Epithelial cell of umbilical artery (primary cell): ENCODE measurements at places on chromosomes 13 and 19. TPM values are rescaled to one million over a fixed set of nuclear protein-coding genes. Genes with fewer than 3 reads are reported as not detected.

Gene RUBCNL
- total RNA-seq = under 0.01 TPM in 1 of 2 replicates, not detected in the other

Gene TUBA3C
- total RNA-seq = not detected in 2 replicates

Gene CGB3
- not detected in 2 replicates for total RNA-seq

Gene LRCH1
- 8.2 and 8.4 TPM in 2 replicates for total RNA-seq

Gene VASP
- 135 and 170 TPM in 2 replicates for total RNA-seq

Gene C19orf85
- total RNA-seq = not detected in 2 replicates

Gene ZNF878
- total RNA-seq = under 0.01 and 0.15 TPM in 2 replicates

Gene BEST2
- not detected in 2 replicates for total RNA-seq

Gene C5AR1
- total RNA-seq = not detected in 2 replicates

Gene RAP2A
- total RNA-seq = 45.5 and 53.3 TPM in 2 replicates

Gene LMTK3
- under 0.01 and 0.61 TPM in 2 replicates for total RNA-seq

Gene GPR12
- total RNA-seq = not detected in 2 replicates

Gene ZNF256
- total RNA-seq = 3.5 and 4.2 TPM in 2 replicates

Gene ZNF98
- total RNA-seq = not detected in 2 replicates

Gene IFNL3
- not detected in 2 replicates for total RNA-seq

Gene TDRD3
- total RNA-seq = 12.0 and 14.9 TPM in 2 replicates

Gene CABP5
- not detected in 2 replicates for total RNA-seq

Gene RNF113B
- not detected in 2 replicates for total RNA-seq

Gene CCDC169
- 3.9 and 4.9 TPM in 2 replicates for total RNA-seq

Gene ATP1A3
- 0.15 TPM in 1 of 2 replicates, not detected in the other for total RNA-seq
